ENCODE measurements at places on chromosomes 1 and 21.

DNA sequence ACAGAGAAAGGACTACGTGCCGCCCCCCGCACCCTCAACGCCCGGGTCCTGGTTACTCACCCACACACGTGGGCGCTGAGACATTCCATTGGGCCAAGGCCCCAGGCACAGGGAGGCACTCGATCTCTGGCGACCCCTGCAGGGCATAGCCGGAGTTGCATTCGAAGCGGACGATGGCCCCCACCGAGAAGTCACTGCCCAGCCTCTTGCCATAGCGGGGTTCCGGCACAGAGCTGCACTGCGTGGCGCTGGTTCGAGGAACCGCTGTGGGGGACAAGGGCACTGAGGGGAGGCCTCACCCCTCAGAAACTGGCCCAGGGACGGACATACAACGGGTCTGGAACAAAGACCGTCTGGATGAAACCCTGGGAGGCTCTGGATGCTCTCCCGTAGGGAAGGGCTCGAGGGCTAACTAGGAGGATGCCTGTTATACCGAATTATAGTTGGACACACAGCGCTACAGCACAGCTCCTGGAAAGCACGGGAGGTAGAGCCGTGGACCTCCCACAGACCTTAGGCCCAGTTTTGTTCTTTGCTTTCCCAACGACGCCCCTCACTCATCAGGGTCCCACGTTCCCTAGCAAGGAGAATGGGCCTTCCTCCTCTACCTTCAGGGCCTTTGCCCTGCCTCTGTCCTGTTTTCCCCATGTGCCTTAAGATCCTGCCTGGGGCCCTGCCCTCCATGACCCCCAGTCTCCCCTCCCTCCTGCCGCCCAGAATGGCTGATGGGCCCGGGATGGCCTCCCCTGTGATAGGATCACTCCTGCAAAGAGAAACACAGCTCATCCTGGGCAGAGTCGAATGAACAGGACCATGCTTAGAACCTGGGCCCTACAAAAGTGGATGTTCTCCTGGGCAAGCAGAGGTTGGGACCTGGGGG, 152.8 kb downstream of the ZSCAN20 start:
- DNase-seq, result no peak

DNA sequence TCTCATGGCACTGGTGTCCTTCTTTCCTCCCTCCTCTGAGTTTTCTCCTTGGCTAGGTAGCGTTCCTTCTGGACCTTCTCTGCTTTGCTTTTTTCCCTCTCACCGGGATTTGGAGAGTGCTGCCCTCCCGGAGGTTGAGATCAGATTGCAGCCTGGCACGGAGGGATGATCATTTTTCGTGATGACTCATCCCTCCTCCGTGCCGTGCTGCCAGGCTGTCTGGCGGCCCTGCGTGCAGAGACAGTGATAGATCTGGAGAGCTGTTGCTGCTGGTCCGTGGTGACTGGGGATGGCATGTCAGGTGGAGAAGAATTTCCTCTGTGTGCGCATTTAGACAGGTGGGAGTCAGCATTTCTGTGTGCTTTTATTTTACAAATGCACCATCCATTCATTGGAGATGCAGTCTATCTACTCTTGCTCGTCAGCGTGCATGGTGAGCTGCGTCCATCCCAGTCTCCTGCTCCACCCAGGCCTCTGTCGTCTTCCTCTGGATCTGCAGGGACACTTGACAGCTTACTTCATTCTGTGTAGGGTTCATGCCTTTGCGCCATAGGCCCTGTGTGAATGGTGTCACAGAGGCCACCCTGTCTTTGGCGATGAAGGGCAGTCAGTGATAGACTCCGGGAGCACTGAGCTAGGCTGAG, 104.4 kb downstream of the PCBP3 start:
- peak; percentile 77 for DNase-seq

- no peak for DNase-seq
Measured at GRCh38 chr1:183032122-183032921, 9.1 kb downstream of the LAMC1 start.

GRCh38 chr1:224132901-224133300, 19.0 kb downstream of the FBXO28 start:
- no peak for DNase-seq

- no peak for DNase-seq
Measured at GRCh38 chr21:25871566-25871965, 136.8 kb downstream of the GABPA start.

GRCh38 chr1:243247901-243248300, 7.2 kb downstream of the CEP170 start:
- DNase-seq, result no peak

GRCh38 chr1:212671342-212672031, 28.2 kb downstream of the BATF3 start:
- peak; percentile 39 for DNase-seq

GRCh38 chr1:182671750-182672486, 12.5 kb downstream of the RGS8 start:
- peak; percentile 15 for DNase-seq

- no peak for DNase-seq
Measured at GRCh38 chr1:42239555-42239954, 75.0 kb upstream of the GUCA2A start.

DNA sequence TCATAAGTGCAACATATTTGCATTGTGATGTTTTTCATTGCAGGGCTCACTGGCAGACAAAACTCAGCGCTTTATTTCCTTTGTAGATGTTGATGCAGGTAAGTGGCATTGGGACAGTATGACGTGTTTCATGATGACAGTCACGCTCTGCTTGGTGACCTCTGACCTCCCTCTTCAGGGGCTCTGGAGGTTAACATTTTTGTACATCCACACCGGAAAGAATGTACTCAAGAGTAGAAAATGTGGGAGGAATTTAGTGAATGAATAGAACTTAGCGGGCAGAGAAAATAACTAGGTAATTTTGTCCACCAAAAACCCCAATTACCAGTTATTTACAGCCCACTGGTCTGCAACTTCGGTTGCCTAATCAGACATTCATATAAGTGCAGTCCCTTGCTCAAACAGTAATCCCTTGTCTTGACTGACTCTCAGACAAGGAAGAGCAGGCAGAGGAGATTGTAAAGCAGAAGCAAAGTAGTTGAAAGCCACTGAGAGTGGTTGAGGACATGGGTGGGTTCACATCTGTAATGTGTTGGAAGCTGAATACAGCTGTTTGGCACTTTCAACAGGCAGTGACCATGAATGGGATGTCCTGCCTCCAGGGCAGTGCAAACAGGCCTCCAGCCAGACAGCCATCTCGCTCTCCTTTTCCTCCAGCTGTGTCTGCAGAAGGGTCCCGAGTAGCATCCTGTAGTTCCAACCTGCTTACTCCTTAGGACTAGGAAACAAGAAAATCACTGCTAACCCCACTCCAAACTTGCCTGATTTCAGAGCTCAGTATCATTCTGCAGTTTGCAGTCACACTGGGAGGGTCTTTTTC, 188.9 kb downstream of the NRIP1 start:
- DNase-seq, result no peak

GRCh38 chr1:74504125-74504932, 8.1 kb downstream of the LRRC53 start:
- peak; percentile 45 for DNase-seq

DNA sequence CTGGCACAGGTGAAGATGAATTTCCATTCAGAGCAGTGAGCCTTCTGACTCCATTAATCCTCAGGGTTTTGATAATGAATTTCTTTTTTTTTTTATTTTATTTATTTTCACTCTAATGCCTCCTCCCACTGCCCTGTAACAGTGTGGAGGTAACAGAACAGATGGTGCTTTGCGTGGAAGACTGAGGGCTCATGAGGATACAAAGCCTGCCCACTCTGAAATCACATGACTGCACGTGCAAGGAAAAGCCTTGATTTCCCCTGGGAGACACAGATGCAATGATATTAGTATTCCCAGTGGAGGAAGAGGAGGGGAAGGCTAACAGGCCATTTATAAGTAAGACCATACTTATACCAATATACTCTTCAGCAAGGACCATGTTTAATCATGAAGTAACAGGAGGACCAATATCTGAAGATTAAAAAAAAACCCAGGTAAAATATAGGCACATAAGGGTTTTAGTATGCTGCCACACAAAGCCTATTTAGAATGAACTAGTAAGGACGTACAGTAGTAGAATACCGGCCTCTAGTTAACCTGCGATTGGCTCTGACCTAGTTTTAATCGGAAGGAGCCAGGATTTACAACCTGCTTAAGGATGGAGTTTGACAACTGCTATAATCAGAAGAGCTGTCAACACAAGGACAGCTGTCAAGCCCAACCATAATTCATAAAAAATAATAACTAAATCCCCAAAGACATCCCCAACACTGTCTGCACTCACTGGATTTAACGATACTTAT, 69.6 kb downstream of the LHX4 start:
- no peak for DNase-seq

- peak; percentile 94 for DNase-seq
Measured at GRCh38 chr1:180956028-180956640, 43.4 kb downstream of the KIAA1614 start.

- DNase-seq, result no peak
Measured at GRCh38 chr1:14681182-14681581, 82.7 kb downstream of the KAZN start.

- DNase-seq, result no peak
Measured at GRCh38 chr1:109040627-109040988, 1.3 kb downstream of the WDR47 start.

- DNase-seq, result no peak
Measured at GRCh38 chr1:36664571-36665287, 182.0 kb upstream of the CSF3R start.

DNA sequence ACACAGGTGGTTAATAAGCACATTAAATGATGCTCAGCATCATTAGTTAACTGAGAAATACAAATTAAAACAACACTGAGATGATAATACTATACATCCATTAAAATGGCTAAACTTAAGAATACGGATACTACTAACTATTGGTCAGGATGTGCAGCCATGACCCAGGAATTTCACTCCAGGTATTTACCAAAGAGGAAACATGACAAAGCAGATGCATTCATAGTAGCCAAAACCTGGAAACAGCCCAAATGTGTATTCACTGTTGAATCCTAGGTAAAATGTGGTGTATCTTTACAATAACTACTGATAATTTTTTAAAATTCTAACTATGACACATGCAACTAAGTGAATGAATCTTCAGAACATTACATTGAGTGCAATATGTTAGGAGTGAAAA, 73.0 kb downstream of the PTPRC start:
- DNase-seq, result no peak

- no peak for DNase-seq
Measured at GRCh38 chr1:157269656-157270375, 131.6 kb upstream of the ETV3 start.

- DNase-seq, result no peak
Measured at GRCh38 chr1:188719735-188720134, 1757.9 kb downstream of the BRINP3 start.

DNA sequence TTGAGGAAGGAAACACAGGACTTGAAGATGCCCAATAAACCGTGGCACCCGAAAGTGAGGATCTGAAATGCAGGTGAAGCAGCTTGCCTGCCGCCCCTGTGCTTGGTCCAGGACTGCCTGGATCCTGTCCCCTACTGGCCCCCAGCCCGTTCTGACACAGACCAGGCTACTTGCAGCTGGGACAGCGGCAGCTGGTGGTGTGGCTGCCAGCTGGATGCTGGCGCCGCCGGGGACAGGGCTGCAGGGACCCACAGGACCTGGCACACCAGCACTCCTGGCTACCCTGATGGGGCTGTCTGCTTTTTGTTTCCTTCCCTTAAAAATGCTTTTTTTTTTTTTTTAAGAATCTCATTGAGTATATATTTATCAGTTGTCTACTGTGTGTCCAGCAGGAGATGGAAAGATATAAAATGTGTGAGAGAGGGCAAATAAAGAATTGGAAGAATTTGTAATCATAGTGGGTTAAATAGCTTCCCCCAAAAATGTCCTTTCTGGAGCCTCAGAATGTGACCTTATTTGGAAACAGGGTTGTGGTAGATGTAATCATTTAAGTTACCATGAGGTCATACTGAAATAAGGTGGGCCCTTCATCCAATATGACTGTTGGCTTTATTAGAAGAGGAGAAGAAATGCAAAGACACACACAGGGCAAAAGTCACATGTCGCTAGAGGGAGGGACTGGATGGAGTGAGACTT, 165.6 kb downstream of the DSCAM start:
- peak; percentile 62 for DNase-seq

DNA sequence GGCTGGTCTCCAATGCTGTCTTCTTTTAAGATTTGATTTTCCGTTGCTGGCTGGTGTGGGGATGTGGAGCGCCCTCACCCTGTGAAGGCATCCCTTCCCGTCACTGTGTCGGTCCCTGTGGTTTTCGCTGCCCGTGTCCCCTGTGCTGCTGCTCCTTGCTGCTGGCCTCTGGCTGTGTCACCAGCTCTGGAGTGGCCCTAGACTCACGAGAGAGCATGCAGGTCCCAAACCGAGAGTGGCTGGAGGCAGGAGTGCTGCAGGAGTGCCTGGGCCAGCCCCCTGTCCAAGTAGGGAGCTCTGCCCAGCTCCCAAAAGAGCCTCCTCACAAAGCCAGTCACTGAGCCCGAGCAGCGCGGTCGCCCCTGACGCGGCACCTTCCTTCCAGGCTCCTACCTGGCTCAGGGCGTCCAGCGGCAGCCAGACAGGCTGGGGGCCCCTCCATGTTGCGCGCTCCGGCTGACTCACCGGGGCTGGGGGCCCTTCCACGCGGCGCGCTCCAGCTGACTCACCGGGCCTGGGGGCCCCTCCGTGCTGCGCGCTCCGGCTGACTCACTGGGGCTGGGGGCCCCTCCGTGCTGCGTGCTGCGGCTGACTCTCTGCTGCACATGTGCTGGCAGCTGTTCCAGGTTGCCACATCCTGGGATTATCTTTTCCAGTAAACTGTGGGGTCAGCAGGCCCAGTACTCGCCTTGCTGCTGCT, 106.7 kb upstream of the COL6A1 start:
- no peak for DNase-seq

- no peak for DNase-seq
Measured at GRCh38 chr1:190807629-190808028, 330.0 kb upstream of the BRINP3 start.
